ENCODE measurements at places on chromosomes 6 and 20.
A peak's percentile ranks its signal among the peaks of the same experiment; 100 is the strongest.

- no peak for DNase-seq
These were observed 1.2 kb downstream of the CST7 start for GRCh38 chr20:24950128-24950835.

DNA sequence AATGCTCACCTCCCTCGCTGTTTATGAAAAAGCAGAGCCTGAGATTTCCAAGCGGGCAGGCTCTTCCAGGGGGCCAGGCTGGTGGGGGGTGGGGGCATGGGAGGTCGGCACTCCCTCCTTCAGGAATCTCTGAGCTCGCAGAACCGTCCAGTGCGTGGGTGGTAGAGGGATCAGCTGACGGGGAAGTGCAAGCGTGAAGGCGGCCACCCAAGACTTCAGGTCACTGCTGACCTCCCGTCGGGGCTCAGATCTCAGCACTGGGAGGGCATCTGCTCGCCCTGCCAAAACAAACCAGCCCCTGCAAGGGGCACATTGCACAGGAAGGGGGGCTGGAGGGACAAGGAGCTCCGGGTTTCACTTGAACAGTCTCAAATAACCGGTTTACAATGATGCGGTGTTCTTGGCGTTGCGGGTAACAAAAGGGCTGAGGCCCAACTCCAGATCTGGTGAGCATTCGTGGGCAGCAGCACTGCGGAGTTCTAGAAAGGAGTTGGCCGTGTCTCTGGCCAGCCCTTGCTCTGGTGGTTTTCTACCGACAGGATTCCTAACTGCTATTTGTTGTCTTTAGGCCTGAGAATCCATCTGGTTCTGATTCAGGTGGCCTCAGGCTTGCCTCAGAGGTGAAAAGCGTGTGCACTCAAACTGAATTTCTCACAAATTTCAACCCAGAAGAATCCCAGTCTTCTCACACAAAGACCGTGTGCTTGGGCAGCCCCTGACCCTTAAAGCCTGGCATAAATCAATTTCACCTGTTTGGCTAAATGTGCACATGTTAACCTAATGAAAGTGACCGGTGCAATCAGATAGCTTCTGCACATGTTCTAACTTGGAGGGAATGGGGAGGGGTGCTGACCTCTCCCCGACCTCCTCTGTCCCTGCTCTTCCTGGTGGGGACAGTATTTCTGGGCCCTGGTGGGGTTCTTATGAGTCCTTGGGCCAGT is 191.6 kb downstream of the MYLK4 start:
- no peak for DNase-seq

DNA sequence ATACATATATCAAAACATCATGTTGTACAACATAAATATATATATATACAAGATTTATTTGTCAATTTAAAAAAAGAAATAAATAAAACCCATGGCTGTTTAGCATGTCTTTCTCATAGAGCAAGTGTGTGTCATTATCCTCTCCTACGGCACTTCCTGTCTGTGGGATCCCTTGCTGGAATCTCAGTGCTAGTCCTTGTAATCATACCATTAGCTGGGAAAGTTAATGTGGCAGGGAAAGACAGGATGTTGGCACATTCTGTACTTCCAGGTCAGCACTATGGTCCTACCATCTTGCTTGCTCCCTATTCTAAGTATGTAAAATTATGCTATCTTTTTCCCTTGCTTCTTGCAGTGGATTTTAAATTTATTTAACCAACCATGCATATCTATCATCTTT is 9.5 kb upstream of the SLC17A3 start:
- no peak for DNase-seq

DNA sequence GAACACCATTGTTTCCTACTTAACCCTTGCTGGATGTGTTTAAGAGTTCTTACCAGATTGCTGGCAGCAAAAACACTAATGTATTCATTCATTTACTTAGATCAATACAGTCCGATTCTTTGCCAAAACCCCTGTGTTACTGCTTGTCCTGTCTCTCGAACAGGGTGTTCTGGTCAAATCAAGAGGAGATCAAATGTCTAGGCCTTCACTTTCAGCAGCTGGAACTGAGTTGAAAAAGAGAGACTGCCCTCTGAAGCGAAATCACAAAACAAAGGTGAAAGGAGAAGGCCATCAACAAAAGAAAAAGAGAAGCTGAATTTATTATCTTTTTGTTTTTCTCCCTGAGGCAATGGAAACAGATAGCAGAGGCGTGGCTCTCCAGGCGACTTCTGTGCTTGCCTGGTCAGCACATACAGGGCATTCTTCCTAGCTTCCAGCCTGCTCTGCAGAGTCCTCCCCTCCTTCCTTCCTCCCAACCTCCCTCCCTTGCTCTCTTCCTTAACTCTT is 44.1 kb upstream of the GCM1 start:
- no peak for DNase-seq

DNA sequence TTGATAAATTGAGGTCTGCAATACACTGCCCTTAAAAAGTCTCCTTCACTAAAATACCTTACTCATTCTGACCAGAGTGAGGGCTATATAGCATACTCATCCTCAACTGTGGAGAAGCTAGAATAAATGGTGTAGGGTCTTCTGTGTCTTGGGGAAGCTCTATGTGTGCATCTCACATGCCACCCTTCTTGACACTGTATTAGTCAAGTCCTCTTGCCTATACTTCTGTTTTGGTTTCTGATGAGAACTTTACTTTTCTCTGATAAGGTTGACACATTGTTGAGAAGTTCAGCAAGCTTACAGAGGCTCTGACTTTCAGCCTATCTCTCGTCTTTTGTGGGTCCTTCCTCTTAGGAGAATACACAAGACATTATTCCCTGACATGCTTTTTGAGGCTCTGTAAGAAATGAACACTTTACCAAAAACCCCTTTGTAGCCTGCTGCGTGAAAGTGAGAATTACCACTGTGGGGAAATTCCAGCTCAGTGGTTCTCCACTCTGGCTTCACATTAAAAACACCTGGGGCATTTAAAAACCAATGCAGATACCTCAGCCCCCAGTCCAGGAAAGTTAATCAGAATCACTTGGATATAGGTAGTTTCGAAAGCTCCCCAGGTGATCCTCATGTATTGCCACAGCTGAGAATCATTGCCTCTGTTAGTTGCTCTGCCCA is 372.1 kb upstream of the HS3ST5 start:
- no peak for DNase-seq

DNA sequence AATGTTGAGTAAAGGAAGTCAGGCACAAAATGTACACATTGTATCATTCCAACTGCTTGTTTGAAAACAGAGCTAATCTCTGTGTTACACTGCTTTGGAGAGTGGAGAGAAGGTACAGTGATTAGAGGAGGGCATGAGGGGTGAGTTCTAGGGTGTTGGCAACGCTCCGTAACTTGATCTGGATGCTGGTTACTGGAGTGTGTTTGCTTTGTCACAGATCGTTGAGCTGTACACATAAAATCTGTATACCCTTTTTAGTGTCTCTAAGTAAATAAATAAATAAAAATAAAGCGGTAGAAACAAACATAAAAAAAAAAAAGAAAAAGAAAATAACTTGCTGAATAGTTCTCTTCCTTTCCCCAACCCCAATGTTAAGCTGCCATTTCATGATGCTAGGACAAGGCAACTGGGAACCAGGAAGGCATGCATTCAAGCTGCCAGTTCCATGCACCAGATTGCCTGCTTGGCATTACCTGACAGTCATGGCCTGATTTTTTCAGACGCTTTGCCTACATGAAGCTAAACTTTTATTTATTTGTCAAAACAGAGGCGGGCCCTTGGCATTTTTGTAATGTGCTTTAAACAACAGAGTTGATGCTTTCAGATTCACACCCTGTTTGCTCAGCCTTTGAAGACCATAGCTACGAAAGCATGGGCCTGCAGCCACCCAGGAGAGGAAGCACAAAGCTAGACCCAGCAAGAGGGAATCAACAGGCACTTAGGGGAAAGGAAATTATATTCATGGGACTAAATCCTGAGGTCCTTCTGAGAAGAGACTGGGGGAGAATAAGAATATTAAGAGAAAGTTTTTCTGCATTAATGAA is 21.2 kb downstream of the TNFRSF21 start:
- no peak for DNase-seq

GRCh38 chr6:100751590-100751989 is 129.5 kb downstream of the ASCC3 start:
- DNase-seq: no peak

DNA sequence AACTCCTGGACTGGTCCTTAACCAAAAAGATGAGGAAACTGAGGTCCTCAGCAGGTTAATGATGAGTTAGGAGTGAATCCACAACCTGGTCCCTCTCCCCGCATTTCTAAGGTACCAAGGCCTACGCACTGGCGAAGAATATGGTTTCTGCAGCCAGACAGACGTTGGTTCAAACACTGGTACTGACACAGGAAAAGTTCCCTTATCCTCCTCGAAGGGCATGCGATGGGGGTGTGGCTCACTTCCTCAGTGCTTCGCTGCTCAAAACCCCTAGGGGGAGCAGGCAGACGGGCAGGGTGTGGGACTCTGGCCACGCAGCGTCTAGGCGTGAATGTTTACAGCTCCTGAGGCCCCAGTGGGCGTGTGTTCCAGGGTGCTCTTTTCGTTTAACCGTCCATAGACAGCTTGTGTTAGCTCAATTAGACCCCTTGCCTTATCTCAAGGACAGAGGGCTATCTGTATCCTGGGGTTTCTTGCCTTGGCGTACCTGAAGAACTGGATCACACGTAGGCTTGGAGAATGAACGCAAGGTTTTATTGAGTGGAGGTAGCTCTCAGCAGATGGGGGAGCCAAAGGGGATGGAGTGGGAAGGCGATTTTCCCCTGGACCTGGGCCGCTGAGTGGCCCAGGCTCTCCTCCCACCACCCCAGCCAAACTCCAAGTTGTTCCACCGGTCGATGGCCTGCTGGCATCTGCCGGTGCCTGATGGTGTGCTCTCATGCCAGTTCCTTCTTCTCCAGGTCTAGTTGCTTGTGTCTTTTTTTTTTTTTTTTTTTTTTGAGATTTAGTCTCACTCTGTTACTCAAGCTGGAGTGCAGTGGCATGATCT is 31.8 kb upstream of the PTPN1 start:
- DNase-seq: peak; percentile 88

GRCh38 chr6:829656-830055 is 136.7 kb upstream of the EXOC2 start:
- no peak for DNase-seq

DNA sequence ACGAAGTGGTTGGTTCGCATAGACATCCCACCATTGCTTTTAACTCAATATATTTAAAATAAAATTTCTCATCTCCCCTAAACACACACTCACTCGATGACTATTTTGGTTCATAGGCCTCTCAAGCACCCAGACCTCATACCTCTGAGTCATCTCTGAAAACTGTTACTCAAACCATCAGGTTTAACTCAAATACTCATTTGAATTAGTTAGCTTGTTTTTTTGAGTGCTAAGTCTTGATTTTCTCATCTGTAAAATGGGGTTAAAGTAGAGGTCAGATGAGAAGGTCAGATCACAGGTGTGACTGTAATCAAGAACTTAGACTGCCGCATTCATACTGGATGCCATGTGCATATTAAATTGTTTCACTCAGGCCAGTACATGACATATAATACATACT is 243.9 kb upstream of the TENT5A start:
- DNase-seq: no peak

GRCh38 chr6:104936766-104937535 is 20.0 kb upstream of the LIN28B start:
- no peak for DNase-seq

DNA sequence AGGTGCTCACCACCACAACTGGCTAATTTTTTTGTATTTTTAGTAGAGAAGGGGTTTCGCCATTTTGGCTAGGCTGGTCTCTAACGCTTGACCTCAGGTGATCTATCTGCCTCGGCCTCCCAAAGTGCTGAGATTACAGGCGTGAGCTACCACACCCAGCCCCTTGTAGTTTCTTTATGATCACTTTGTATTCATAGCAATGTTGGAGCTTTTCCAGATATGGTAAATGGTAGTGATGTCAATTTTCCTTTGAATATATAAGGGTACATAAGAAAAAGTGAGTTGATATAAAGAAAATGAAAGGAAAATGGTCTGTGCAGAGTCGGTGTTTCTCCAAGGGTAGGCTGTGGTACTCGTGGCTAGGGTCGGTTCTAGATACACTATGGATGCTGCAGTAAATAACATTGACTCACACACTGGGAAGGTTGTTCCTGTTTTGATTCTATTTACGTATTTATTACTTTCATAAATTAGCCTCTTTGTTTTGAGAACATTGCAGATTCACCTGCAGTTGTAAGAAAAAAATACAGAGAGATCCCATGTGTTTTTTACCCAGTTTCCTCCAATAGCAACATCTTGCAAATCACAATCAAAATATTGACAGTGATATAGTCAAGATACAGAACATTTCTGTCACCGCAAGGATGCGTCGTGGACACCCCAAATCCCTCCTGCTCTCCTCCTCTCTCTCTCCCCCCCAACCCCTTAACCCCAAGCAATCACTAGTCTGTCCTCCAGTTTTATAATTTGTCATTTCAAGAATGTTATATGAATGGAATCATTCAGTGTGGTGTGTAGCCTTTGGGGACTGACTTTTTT is 2.5 kb downstream of the ZNF831 start:
- no peak for DNase-seq

- no peak for DNase-seq
These were observed 281.6 kb downstream of the PLCB1 start for GRCh38 chr20:8413691-8414090.

- no peak for DNase-seq
These were observed 109.5 kb downstream of the KIF13A start for GRCh38 chr6:17877895-17878440.

- no peak for DNase-seq
These were observed 61.7 kb upstream of the EMILIN3 start for GRCh38 chr20:41428285-41428684.

GRCh38 chr6:124670801-124671200 is 291.4 kb upstream of the RNF217 start:
- DNase-seq: no peak

- DNase-seq: no peak
These were observed 183.4 kb upstream of the FBXL4 start for GRCh38 chr6:99130897-99131873.

DNA sequence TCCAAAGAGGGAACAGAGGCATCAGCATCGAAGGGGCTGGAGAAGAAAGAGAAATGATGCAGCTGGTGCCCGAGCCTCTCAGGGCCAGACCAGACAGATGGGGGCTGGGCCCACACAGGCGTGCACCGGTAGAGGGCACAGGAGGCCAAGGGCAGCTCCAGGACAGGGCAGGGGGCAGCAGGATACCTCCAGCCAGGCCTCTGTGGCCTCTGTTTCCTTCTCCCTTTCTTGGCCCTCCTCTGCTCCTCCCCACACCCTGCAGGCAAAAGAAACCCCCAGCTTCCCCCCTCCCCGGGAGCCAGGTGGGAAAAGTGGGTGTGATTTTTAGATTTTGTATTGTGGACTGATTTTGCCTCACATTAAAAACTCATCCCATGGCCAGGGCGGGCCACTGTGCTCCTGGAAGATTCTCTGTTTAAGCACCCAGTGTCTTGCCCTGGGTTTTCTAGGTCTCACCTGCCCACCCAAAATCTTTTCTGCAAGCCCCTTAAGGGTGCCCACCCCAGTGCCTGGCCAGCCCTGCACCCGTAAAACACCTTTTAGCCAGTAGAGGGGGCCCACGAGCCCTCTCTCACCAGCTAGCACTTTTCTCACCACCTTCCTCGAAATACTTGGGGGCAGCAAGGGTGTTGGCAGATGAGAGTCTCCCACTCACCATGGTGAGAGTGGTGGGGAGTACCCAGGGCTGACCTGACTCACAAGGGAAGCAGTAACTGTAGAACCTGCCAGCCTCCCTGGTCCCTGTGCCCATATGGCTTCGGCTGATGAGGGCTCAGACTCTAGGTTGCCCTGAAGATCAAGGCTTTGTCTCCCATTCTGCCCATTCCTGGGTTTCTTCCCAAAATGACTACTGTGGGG is 35.7 kb upstream of the ID1 start:
- DNase-seq: peak; percentile 35

All from posterior cingulate gyrus (tissue), 11 donors.